ENCODE measurements at places on chromosomes 4 and X.

DNA sequence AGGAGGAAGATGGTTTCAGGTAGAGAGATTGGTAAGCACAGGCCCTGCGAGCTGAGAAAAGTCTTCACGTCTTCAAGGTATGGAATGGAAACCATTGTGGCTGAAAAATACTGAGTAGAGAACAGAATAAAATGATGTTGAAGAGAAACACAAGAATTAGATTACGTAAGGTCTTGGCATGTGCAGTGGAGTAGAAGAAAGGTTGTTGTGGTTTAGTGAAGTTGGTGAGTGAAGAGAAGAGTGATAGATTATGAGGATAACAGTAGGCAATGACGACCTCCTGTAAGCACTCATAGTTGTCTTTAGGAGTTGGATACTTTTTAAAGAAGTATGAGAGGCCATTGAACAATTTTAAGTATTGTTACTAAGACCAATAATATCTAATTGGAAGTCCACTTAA is 642.6 kb downstream of the PCDH7 start:
- H3K36me3 ChIP-seq = no peaks in the 10 kb centered on the region
- no peaks in the 10 kb centered on the region for H3K27me3 ChIP-seq
- H3K4me3 ChIP-seq = no peak overlapping the region
- DNase-seq = no peak
- no peak overlapping the region for H3K27ac ChIP-seq

- H3K27me3 ChIP-seq = peaks cover 2% of the 10 kb centered on the region
- no peaks in the 10 kb centered on the region for H3K4me1 ChIP-seq
- no peak for DNase-seq
- no peak overlapping the region for H3K27ac ChIP-seq
These were observed 295.4 kb upstream of the KLF3 start for GRCh38 chr4:38368613-38369012.

DNA sequence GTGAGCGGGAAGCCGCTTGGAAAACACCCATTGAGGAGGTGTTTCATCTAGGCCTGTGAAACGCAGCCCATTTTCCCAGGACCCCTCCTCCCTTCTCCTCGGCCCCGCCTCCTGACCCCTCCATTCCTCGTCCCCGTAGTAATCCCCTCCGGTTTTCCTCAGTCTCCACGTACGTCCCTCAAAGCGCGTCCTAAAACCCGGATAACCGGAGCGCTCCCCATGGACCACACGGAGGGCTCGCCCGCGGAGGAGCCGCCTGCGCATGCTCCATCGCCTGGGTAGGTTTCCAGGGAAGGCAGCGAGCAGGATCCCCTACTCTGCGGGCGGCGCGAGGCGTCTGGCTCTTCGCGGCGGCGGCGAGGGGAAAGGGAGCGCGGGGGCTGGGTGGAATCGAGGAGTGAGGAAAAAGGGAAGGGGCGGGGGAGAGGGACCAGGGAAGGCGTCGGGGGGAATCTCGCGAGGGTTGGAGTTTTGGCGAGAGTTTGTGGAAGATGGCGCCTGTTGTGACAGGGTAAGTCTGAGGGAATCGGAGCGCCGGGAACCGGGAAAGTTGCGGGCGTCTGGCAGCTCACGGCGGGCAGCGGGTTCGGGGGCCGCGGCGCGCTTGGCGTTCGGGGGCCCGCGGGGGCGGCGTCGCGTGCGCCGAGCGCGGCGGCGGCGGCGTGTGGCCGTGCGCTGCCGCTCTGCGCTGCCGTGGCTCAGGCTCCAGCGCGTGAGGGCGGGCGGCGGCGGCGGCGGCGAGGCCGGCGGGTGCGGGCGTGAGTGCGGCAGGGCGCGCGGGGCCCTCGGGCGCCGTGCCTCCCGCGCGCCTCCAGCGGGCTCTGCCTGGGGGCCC is at the start of gene RBPJ:
Gene RBPJ, plus strand, starts transcription at position 477 of the 835 bp plus-strand sequence. Its CDS starts 15 bp downstream, at position 492.
- peak within 1 kb of the TSS; percentile 97 for H3K27ac ChIP-seq
- H3K4me3 ChIP-seq = peak within 1 kb of the TSS; percentile 99

DNA sequence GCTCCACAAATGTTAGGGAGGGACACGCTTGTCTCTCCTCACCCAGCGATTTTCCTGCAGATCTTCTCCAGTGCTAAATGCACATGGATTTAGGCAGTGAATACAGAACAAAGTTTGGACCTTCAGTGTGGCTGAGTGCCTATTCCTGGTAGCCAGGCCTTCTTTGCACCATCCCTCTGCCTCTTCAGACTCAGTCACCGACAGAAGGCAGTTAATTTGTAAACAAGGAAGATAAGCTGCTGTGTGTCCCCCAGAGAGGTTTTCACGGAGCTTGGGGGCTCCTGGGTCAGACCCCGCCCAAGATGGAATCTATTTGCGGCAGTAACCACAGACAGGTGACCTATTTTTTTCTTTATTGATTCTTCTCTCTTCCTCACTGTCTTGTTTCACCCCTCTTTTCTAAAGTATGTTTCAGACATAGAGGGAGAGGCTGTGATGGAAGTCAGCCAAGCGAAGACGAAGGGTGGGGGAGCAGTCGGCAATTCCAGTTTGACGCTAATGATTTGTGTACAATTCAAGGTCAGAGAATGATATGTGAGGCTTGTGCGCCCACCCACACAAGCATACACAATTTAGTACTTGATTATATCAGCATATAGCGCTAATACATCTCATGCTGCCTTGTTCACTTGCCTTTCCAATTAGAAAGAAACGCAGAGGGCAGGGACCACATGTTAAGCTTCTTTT is 200.8 kb downstream of the MGST2 start:
- no peak overlapping the region for H3K27ac ChIP-seq
- no peaks in the 10 kb centered on the region for H3K36me3 ChIP-seq
- DNase-seq = no peak
- no peak overlapping the region for H3K4me3 ChIP-seq

DNA sequence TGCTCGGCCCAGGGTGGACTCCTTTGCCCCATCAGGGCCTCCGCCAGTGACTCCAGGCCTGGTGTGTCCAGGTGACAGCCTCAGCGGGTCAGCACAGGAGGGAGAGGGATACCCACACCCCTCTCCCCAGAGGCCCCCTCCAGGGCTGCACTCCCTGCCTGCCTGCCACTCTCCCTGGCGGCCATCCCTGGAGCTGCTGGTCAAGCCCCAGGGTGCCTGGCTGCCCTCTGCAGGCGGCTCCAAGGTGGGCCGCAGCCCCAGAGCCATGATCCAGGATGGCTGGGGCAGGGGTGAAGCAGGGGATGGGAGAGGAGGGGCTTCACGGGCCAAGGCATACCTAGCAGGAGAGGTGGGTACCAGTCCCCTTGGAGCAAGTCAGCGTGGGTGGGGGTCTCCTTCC is 3.8 kb downstream of the FGFRL1 start:
- peaks cover 1% of the 10 kb centered on the region for H3K27me3 ChIP-seq
- no peak overlapping the region for H3K4me3 ChIP-seq
- no peaks in the 10 kb centered on the region for H3K36me3 ChIP-seq
- peaks cover 5% of the 10 kb centered on the region for H3K4me1 ChIP-seq
- no peak for DNase-seq
- no peak overlapping the region for H3K27ac ChIP-seq

DNA sequence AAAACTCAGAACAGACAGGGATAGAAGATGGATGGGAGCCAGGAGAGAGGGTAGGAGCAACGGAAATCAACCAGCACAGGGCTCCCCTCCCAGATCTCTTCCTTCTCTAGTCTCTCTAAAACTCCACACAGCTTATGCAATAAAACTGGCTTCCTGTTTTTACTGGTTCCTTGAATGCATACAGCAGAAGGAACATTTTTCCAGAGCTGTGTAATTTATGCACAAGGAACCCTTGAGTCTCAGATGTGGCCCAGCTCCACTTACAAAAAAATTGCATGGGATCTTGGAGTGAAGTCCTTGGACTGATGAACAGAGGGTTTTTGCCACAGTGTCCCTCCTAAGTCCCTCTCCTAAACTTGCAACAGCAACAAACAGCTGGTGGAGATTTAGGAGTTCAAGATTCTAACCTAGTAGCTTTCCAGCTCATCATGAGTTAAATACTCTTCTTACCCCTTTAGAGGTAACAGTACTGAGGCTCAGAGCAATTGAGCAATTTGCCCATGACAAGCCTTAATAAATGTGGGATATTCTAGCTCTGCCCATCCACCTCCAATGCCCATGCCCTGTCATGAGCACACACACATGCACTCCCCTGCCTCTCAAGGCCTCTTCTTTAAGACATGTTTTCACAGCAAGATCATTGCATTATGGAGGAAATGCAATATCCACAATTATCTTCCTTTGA is 18.4 kb upstream of the CC2D2A start:
- H3K36me3 ChIP-seq = peaks cover 2% of the 10 kb centered on the region
- DNase-seq = no peak
- H3K27me3 ChIP-seq = peaks cover 7% of the 10 kb centered on the region
- H3K27ac ChIP-seq = no peak overlapping the region

DNA sequence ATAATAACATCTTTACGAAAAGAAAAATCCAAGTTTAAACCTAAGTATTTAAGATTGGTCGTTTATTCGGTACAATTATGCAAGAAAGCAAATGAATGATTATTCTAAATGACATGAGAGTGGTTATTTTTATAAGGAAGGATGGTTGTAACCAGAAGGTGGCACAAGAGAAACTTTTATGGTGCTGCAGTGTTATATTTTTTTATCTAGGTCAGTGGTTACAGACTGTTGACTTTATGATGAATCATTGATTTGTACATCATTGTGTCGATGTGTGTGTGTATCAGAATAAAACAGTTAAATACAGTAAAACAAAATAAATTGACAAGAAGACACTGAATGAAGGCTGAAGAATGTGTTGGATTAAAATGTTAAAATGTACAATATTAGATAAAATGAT is 9.8 kb downstream of the DCAF8L2 start:
- H3K4me3 ChIP-seq = no peak overlapping the region
- no peaks in the 10 kb centered on the region for H3K27me3 ChIP-seq
- H3K27ac ChIP-seq = no peak overlapping the region

DNA sequence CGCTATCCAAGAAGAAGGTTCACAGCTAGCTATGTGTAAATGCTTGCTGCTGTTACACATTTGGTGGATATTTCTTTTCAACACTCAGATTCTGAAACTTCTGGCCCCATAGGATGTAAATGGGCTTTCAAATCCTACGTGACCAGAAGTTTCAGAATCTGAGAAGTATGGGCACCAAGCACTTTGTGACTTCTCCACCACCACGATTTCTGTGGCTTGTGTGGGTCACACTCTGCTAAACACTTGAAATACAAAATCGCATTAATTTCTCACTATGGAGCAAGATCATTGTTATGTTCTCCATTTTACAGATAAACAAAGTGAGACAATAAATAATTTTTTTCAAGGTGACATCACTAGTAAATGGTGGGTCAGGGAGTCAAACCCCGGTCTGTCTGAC is 259.4 kb upstream of the JADE1 start:
- no peak overlapping the region for H3K4me3 ChIP-seq
- no peak overlapping the region for H3K27ac ChIP-seq
- no peaks in the 10 kb centered on the region for H3K36me3 ChIP-seq
- no peak for DNase-seq

- no peak overlapping the region for H3K27ac ChIP-seq
- H3K4me3 ChIP-seq = no peak overlapping the region
- peaks cover 4% of the 10 kb centered on the region for H3K4me1 ChIP-seq
These were observed 79.6 kb downstream of the SMIM20 start for GRCh38 chr4:25993395-25994185.

- H3K27ac ChIP-seq = no peak overlapping the region
- H3K4me3 ChIP-seq = no peak overlapping the region
- peaks cover 4% of the 10 kb centered on the region for H3K36me3 ChIP-seq
- DNase-seq = no peak
- peaks cover 5% of the 10 kb centered on the region for H3K27me3 ChIP-seq
These were observed 17.7 kb upstream of the RPS6KA3 start for GRCh38 chrX:20284444-20284843.

DNA sequence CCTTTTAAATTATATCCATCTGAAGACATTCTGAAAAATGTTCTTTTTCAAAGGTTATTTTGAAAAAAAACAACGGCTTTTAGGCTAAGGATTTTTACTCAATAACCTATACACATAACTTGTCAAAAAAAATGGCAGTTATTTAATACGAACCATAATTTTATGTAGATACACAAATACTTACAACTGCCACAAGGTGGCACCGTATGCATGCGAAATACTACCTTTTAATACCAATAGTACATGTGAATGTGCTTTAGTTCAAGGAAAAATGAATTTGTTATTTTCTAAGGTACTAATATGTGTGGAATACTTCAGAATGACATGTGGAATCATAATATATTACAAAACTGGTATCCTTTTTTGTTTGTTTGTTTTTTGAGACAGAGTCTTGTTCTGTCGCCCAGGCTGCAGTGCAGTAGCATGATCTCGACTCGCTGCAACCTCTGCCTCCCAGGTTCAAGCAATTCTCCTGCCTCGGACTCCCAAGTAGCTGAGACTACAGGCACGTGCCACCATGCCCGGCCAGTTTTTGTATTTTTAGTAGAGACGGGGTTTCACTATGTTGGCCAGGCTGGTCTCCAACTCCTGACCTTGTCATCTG is 4.6 kb upstream of the MAD2L1 start:
- H3K4me3 ChIP-seq = no peak overlapping the region
- peaks cover 15% of the 10 kb centered on the region for H3K4me1 ChIP-seq
- H3K27me3 ChIP-seq = no peaks in the 10 kb centered on the region

DNA sequence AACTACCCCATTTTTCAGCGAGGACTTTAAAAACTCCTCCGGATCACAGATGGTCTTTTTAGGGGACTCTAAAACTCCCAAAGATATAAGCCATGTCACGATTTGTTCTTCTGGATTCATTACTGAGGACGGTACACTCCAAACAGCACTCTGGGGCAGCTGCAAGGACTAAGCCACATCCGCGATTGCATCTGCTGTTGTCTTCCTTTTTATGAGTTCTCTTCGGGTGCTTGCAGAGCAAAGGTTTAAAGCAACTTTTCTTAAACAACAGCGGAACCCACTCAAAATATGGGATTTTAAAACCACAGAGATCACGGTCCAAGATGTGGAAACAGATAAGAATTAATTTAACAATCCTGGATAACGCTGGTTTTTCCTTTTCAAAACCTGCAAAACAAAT is at the start of gene ARHGEF6:
Gene ARHGEF6, minus strand, starts transcription at position 170 of the 400 bp plus-strand sequence. Its CDS starts 50 bp downstream, at position 120.
- peak within 1 kb of the TSS; percentile 92 for H3K27ac ChIP-seq
- H3K36me3 ChIP-seq = peaks cover 1% of the 10 kb centered on the region
- H3K27me3 ChIP-seq = no peaks in the 10 kb centered on the region
- DNase-seq = no peak
- peak within 1 kb of the TSS; percentile 90 for H3K4me3 ChIP-seq

DNA sequence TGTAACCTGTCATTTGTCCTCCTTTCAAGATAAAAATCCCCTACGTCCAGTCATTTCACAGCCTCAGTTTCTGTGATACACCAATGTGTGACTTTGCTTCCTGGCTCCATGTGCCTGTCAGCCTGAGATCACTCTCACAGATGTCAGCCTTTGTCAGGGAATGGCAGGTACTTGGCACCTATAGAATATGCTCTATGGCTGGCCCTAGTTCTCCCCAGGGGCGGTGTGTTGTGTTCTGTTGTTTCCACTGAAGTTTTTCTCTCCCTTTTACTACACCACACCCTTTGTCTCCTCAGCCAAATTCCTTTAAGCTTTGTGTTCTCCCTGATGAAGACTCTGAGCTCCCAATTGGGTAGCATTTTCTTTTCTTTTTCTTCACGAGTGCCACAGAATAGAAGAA is 81.7 kb downstream of the ALPK1 start:
- no peaks in the 10 kb centered on the region for H3K4me1 ChIP-seq
- peaks cover 38% of the 10 kb centered on the region for H3K36me3 ChIP-seq
- H3K27me3 ChIP-seq = no peaks in the 10 kb centered on the region
- DNase-seq = no peak

DNA sequence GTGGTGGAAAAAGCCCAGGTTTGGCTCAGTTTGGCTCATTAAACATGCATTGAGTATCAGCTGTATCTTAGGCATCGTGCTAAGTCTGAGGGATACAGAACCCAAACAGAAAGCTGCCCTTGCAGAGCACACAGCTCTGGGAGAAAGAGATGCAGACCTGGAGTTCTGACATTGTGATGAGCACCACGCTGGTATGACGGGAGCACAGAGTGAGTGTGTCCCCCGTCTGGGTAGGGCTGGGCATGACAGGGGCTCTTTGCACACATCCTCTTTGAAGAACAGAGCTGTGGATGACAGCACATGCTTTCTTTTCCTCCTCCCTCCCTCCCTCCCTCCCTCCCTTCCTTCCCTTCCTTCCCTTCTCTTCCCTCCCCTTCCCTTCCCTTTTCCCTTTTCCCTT is 52.2 kb downstream of the CLCN4 start:
- peaks cover 15% of the 10 kb centered on the region for H3K36me3 ChIP-seq
- H3K4me1 ChIP-seq = peaks cover 8% of the 10 kb centered on the region
- H3K27me3 ChIP-seq = no peaks in the 10 kb centered on the region

All from memory B cell (primary cell).